NCI-H1694 treated with DMSO at 0.1 percent for 48 hours (cell line): ENCODE measurements at places on chromosomes 5 and 9.

GRCh38 chr5:26645659-26646058 lies 392.7 kb downstream of the CDH9 start:
- no peak for DNase-seq

GRCh38 chr5:129760636-129761325 lies 12.9 kb downstream of the MINAR2 start:
- no peak for DNase-seq

DNA sequence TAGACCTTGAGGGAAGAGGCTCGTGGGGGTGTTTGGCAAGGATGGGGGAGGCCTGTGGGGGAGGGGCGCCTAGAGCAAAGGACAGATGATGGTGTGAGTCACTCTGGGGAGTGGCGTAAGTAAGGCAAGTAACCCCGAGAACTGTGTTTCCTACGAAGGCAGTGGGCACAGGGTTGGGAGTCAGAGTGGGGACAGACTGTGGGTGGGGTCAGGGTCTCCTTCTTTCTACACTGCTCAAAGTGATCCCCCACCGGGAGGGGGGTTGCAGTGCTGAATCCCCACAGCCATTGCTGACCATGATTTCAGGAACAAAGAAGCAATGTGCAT lies 136.8 kb downstream of the TENT4A start:
- DNase-seq: no peak

DNA sequence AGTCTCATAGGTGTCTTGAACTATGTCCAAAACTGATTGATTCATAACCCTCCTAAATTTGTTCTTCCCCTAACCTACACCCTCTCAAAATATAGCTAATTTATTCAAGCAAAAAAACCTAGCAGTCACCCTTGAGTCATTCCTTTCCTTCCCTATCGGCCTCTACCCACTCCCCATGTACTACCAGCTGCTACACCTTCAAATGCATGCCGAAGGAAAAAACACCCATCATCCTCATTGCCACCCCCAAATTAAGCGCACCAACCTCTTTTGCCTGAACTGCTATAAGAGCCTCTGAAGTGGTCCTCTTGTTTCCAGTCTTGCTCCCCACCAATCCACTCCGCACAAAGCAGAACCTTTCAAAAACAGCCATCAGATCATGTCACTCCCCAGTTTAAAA lies 12.6 kb downstream of the LIFR start:
- no peak for DNase-seq

GRCh38 chr9:102428305-102428704 lies 566.8 kb upstream of the CYLC2 start:
- no peak for DNase-seq

DNA sequence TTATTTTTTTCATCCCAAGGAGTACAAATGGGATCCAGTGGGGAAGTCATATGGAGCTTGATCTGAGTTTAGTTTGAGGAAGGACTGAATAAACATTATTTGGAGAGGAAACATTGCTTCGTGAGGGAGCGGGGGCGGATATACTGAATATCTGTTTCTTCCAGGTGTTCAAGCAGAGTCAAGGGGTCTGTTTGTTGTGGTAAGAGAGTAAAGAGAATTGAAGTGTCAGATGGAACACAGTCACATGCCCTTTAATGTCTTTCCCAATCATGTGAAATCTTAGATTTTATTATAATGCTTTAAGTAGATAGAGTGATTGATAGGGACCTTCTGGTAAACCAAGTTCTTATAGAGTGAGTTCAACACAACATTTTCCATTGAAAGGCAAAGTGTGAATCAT lies 33.7 kb downstream of the DDX46 start:
- no peak for DNase-seq

GRCh38 chr9:89542401-89543021 lies 44.6 kb upstream of the SEMA4D start:
- no peak for DNase-seq
